ENCODE measurements at places on chromosomes 4 and X.
A peak's percentile ranks its signal among the peaks of the same experiment; 100 is the strongest.

DNA sequence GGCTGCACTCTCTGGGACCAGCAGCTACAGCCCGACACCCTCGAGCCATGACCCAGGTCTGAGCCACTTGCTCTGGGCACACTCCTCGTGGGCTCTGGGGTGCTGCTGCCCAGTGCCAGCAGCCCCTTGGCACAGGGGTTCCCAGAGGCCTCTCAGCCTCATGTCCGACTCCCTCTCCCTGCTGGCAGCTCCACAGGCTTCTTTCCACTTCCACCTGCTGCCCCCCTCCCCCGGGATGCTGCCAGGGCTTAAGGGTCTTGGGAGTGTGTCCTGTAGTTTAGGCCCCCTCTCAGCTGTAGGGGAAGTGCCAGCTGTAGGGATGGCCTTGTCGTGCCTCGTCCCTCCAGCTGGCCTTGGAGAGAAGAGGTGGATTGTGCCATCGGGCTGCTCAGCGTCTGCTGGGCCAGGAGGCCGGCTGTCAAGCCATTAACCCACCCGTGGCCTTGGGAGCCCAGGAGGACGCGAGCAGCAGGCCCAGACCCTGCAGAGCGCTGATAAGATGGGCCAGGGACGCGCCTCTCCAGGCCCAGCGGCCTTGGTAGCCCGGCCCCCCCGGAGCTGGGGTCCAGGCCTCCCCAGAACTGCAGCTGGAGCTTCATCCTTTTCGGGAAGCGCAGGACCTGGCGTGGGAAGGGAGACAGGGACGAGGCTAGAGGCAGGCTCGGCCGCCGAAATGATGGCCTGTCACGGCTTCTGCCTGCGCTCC, 1.0 kb upstream of the USP27X start:
- DNase-seq, result no peak

GRCh38 chr4:113955411-113955810, 24.0 kb downstream of the ARSJ start:
- DNase-seq, result no peak

DNA sequence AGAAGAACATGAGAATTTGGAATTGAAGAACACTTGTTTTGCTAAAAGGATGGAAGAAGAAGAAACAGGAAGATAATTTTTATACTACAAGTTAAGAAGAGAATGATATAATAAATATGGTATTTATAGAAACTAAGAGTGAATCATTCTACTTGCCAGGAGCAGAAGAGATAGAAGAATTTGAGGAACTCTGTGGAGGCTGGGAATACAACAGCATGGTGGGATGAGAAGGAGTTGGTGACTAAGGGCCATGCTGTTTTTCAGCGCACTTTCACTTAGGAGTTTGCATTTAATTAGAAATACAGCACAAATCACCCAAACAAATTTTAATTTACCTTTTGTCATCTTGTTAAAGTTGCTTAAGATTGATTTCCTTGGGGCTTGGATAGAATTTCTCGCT, 20.5 kb downstream of the HADH start:
- DNase-seq, result no peak

DNA sequence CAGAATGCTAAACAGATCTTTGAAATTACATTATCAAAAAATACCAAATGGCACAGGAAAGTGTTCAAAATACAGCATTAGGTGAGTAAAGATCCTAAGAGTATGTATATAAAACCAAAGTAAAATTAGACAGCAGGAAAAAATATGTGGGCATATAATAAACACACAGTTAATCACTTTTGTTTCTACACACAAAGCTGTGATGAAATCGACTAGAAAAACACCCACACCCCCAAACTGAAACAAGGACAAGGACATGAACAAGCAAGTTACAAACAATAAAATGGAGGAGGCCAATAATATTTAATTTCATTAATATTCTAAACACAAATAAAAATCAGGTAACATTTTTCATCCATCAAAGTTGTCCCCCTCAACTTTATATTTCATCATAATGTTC, 143.2 kb downstream of the FRYL start:
- DNase-seq, result no peak

DNA sequence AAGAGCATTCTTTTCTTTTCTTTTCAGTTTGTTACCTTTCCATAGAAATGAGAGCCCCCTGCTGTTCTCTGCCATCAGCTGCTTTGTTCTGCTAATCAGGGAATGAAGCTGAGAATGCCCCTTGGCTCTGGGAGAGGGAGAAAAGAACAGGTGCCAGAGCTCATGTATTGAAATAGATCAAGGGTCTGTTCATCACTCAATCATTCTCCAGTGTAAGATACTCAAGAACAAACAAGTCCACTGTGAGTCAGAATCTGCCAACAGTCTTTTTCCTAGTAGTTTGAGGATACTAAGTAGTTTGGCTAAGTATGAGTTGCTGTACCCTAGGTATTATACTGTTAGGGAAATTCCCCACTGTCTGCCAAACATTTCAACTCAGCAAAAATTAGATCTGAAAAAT, 144.3 kb downstream of the RTL3 start:
- DNase-seq, result peak; percentile 1

DNA sequence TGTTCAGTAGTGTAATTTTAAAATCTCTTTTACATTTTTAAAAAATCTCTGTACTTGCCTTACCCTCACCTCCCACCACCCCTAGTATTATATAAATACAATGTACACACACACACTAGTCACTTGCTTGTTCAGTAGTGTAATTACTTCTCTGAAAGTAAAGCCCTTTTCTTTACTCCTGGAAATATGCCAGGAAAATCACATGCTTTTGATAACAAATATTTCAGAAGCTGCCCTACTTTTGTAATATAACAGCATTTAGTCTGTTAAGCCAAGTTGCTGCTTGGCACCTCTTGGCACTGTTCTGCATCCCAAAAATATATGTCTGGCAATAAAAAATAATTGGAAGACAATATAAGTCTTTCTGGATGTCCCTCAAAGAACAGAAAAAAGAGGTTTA, 172.8 kb upstream of the APOOL start:
- no peak for DNase-seq

DNA sequence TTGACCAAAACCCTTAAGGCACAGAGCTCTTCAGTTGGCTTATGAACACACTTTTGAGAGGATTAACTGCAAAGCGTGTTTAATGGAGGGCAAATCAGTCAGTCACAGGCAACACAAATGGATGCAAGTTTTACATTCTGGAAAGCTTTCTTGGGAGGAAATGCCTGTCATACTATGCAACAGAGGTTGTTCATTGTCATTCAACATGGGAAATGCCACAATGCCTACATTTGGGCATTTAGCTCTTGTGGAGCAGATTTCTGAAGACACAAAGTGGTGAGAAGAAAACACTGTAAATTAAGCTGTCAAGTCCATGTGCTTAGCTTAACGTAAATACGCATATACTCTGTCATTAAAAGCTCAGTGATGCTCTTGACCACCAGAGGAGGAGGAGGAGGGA, 41.1 kb downstream of the CBLL2 start:
- no peak for DNase-seq

DNA sequence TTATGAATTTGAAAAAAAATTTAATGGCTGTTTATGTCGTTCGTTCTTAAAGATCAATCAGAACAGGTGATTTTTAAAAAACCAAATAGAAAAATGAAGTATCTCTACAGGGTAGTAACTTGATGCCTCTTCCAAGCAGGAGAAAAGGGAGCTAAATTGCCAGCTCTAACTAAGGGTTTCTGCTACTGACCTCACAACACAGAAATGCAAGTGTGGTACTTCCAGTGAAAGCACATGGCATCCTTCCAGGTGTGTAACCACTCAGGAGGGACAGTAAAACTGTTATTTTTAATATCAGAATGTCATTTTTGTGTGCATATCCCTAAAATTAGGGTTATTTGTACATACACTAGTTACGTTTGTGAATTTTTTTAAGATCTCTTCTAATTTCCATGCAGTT, 116.8 kb upstream of the ZCCHC13 start:
- DNase-seq, result no peak

DNA sequence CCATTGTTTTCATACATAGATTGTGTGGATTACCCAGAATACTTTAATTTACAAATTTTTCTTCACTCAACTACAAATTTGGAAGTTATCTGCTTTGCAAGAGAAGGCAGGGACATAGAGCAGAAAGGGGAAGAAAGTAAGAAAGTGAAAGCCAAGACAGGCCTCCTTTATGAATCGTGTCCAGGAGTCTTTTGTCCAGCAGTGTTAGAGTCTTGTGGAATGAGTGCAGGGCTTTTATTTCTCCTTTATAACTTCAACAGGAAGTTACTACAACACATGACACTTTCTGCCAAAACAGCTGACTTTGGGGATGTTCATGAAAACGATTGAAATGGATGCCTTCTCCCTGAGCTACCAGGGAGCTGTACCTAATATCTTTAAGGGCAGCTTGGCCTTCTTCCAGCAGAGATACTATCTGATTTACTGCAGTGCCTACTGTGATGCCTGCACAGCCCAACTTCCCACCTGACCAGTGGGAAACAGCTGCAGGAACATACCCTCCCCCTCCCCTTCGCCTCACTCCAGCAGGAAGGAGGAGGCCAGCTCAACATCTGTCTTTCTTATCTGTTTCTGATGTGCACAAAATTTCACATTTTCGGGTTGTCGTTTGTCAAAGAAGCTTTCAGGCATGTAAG, 557.7 kb upstream of the SLIT2 start:
- DNase-seq, result no peak

DNA sequence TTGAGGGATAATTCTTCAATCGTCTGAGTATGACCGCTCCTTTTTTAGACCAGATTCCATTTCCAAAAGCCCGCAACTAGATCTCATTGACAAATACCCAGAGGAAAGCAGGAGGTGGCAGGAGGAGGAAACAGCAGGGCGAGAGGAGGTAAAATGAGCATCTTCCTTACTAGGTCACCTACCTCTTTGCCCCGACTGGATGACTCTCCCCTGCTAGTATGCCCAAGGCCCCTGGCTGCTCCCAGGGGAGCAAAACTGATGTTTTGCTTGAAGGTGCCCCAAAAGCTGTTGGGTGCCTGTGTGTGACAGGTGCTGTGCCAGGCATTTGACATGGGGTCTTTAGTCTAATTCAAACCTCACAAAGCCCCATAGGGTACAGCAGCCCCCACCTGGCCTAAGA, 48.9 kb downstream of the C4orf50 start:
- DNase-seq, result no peak

GRCh38 chr4:168486912-168487281, 6.6 kb upstream of the DDX60L start:
- no peak for DNase-seq

DNA sequence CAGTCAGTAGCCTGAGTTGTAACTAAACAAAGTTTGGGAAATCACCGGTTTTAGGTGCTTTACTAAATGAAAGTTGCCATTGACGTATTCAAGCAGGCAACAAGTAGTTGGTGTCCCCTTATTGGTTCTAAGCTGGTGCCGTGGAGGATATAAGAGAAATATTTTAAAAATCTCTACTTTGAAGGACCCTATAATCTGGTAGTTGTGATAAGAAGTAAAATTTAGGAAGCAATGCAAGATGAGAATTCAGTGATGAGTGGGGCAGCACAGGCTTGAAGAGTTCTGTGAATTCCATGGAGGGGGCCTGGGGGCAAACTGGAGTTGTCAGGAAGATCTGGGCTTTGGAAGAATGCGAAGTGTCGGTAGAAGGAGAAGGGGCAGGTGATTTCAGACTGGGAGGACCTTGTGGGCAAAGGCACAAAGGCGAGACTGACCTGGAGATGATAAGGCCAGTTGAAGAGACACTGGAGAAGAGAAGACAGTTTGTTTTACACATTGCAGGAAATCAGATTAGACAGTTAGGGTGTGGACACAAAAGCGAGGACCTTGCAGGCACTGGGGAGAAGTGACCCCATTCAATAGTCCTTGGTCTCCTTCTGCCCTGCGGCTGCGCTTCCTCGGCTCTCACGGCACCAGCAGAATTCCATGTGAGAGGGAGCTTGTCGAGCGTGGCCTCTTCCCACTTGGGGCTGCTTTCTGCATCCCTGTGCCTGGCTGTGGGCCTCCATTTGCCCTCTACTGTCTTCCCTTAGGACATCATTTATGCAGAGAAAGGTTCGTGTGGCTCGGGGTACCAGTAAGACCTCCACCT, 1.3 kb downstream of the RHOH start:
- DNase-seq, result no peak

Measured in activated naive CD4-positive, alpha-beta T cell treated with Interleukin-2 at 50 U/mL for 16 hours (primary cell).